ENCODE measurements at places on chromosomes 5 and 9.

DNA sequence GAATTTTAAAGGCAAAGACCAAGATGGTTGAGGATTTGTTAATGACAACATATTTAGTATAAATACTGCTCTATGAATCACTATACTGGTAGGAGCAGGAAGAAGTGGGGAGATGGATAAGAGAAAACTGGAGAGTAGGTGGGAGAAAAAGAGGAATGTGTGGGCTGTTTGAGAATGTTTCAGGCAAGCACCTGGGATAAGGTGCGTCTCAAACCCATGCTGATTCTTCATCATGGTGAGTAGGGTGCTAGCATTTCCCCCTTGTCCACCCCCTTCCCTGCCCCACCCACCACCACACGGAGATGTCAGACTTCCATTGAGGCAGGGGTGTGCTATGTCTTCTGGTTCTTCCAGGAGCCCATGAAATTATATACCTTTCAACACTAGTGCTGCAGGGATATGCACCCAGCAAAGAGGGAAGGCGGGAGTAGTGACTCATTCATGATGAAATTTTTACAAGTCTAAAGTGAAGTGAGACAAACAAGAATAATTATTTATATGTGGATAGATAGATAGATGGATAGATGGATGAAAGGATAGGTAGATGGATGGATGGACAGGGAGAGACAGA, 54.3 kb downstream of the MTX3 start:
- H3K27ac ChIP-seq, result no peak overlapping the region
- H3K36me3 ChIP-seq, result no peaks in the 10 kb centered on the region
- no peak for DNase-seq
- no peak overlapping the region for H3K4me3 ChIP-seq
- no peaks in the 10 kb centered on the region for H3K4me1 ChIP-seq

DNA sequence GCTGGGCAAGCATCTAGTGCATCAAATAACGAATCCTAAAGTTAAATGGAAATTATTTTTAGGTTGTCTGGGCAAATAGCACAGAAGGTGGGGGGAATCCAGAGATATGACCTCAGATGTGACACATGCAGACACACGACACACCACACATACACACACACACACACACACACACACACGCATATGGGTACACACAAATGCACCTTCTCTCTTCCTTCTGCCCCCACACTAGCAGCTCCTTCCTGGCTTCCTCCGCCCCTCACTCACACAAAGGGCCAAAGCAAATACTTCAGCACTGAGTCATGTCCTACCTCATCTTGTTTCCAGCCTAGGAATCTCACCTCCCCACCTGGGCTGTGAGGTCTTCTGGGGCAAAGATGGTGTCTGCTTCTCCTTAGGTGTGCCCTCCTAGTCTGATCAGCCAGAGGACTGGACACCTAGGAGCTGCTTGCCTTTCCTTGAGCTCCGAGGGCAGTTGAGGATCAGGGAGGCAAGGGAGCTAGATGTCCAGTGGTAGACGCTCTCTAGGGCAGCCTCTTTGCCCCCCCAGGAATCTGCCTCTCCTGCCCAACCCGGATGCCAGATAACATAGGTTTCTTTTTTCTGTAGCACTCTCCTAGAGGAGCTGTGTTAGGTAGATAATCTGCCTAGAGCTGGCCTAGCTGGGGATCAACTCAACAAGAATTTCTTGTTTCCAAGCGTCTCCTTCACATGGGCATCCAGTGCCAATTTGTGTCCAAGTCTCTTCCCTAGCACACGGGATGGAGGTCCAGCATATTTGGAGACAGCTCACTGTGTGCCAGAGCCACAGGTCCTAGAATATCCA, 14.3 kb upstream of the JADE2 start:
- no peak overlapping the region for H3K4me3 ChIP-seq
- H3K27ac ChIP-seq, result no peak overlapping the region
- H3K36me3 ChIP-seq, result no peaks in the 10 kb centered on the region
- H3K27me3 ChIP-seq, result peaks cover 4% of the 10 kb centered on the region
- no peak for DNase-seq

GRCh38 chr5:8396756-8397155, 527.8 kb downstream of the MTRR start:
- H3K27ac ChIP-seq, result no peak overlapping the region
- no peak overlapping the region for H3K4me3 ChIP-seq
- H3K36me3 ChIP-seq, result no peaks in the 10 kb centered on the region
- DNase-seq, result no peak
- H3K4me1 ChIP-seq, result no peaks in the 10 kb centered on the region

GRCh38 chr9:121972501-121972981, 120.6 kb downstream of the TTLL11 start:
- peaks cover 7% of the 10 kb centered on the region for H3K4me1 ChIP-seq
- H3K27ac ChIP-seq, result no peak overlapping the region
- peaks cover 8% of the 10 kb centered on the region for H3K27me3 ChIP-seq
- H3K4me3 ChIP-seq, result no peak overlapping the region

DNA sequence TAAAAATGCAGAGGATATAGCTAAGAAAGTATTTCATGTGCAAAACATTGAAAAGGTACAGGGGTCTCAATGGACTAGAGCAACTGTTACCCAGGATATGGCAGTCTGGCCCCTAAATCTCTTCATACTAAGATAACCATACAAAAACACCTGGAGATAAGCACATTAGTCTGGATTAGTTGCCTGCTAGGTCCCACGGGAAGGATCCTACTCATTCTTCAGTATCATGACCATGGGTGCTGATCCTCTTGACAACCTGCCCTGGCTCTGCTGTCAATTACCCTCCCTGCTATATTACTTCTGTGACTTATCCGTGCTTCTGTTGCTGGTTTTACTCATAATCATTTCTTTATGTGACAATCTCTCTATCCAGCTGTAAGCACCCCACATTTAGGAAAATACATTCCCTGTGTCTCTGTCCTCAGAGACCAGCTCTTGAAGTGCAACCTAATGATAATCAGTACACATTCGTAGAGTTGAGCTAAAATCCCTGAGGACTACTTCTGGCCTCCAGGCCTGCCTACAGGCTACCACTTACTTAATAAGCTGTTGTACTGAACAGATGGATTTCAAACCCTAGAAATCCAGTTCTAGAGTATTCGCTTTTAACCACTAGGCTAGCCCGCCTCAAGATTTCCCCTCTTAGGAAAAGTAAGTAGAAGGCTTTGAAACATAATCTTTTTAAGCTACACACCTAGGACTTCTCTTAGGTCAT, 190.5 kb upstream of the OR13F1 start:
- peaks cover 4% of the 10 kb centered on the region for H3K27me3 ChIP-seq
- no peak overlapping the region for H3K4me3 ChIP-seq
- H3K27ac ChIP-seq, result no peak overlapping the region
- DNase-seq, result no peak
- no peaks in the 10 kb centered on the region for H3K4me1 ChIP-seq
- no peaks in the 10 kb centered on the region for H3K36me3 ChIP-seq

- peak; percentile 49 for DNase-seq
- H3K4me1 ChIP-seq, result peaks cover 11% of the 10 kb centered on the region
- no peaks in the 10 kb centered on the region for H3K36me3 ChIP-seq
Observed at GRCh38 chr9:132586830-132587591, 4.6 kb downstream of the BARHL1 start.

- H3K27me3 ChIP-seq, result peaks cover 6% of the 10 kb centered on the region
- no peak overlapping the region for H3K27ac ChIP-seq
- no peak for DNase-seq
- H3K4me1 ChIP-seq, result peaks cover 28% of the 10 kb centered on the region
Observed at GRCh38 chr5:142826741-142827492, 56.7 kb downstream of the ARHGAP26 start.

- H3K36me3 ChIP-seq, result no peaks in the 10 kb centered on the region
- no peaks in the 10 kb centered on the region for H3K27me3 ChIP-seq
- no peaks in the 10 kb centered on the region for H3K4me1 ChIP-seq
- H3K27ac ChIP-seq, result no peak overlapping the region
- DNase-seq, result no peak
- H3K4me3 ChIP-seq, result no peak overlapping the region
Observed at GRCh38 chr5:110478895-110479294, 247.6 kb downstream of the TMEM232 start.

All from nephron progenitor cell (in vitro differentiated cells).